ENCODE measurements at places on chromosomes 3 and 15.

GRCh38 chr3:40971191-40972168, 227.8 kb upstream of the CTNNB1 start:
- peak; percentile 52 for DNase-seq

GRCh38 chr15:99993262-99993661, 260.0 kb upstream of the LYSMD4 start:
- DNase-seq = no peak

DNA sequence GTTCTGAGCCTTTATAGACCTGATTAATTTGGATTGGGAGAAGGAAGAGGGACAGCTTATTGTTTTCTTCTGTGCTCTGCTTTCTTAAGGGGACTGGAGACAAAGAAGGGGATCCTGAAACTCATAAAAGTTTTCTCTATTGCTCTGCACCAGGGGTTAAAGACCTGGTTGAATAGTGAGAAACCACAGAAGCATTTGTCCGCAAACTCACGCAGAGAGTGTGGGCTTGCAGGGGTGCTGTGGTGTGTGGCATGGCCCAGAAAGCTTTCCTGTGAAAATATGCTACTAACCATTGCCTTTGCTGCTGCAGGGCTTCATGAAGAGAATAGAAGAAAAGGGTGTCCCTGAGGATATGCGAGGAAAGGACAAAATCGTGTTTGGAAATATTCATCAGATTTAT, 73.1 kb upstream of the UMPS start:
- DNase-seq = no peak

- DNase-seq = no peak
Observed at GRCh38 chr3:71984843-71985613, 200.1 kb upstream of the PROK2 start.

DNA sequence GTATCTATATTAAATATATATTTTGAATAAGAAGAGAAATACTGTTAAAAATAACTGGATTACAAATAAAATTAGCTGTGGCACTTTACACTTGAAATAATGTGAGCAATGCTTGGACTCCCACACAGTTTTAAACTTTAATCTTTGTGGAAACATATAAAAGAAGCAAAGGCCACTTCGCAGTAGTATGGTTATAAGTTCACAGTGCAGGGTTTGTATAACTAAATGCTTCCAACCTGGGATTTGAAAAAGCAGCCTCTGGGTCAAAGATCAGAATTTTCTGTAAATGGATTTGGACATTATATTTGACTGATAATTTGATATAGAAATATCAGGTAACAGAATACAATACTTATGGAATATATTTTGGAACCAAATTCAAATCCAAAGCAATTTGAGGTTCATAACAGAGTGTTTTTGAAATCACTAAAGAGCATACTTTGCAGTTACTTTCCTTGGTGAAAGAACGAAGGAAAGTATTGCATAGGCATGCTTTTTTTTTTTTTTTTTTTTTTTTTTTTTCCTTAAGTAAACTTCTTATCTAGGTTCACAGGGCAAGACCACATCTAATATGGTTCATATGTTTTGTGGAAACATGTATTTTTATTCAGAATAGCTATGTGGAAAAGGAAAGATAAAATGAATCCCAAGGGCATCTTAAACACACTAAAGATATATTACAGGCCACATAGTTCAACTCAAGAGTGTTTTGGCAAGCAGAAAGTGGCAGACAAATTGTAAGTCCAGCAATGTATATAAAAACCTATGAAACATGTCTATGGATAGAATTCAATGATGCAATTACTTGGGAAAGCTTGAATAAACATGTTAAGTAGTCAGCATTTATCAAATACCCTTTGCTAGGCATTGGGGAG, 47.1 kb upstream of the SGO1 start:
- no peak for DNase-seq

- DNase-seq = no peak
Observed at GRCh38 chr15:40554161-40554525, 10.7 kb downstream of the CCDC32 start.

GRCh38 chr15:77516786-77517185, 96.1 kb downstream of the HMG20A start:
- no peak for DNase-seq

- peak; percentile 77 for DNase-seq
Observed at GRCh38 chr3:43326891-43327581, 40.7 kb downstream of the SNRK start.

DNA sequence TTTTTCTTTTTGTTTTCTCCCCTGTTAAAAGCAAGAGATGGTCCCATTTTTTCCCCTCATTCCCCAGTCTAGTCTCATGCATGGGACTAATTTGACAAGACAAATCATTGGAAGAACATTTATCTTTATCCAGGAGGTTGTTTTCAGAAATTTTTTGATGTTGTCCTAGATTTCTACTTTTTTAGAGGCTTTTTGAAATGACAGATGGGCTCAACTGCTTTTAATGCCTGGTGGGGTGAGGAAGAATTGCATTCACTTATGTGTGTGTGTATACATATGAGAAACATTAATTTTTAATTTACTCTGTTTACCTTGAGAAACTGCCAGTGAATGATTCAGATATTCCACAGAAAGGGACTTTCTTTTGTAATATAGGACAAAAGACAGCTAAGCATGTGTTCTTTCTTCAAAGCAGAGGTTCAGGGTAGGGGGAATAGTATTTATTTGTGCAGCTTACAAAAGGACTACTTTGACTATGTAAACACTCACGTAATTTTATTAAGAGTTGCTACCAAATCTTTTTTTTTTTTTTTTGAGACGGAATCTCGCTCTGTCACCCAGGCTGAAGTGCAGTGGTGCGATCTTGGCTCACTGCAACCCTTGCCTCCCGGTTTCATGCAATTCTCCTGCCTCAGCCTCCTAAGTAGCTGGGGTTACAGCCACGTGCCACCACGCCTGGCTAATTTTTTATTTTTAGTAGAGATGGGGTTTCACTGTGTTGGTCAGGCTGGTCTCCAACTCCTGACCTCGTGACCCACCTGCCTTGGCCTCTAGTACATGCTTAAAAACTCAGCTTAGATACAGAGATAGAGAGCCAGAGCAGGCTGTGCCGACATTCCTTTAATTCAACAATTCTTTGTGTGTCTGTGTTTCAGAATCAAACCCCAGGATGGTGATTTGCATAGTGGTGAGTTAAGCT, 130.1 kb upstream of the RARB start:
- no peak for DNase-seq

DNA sequence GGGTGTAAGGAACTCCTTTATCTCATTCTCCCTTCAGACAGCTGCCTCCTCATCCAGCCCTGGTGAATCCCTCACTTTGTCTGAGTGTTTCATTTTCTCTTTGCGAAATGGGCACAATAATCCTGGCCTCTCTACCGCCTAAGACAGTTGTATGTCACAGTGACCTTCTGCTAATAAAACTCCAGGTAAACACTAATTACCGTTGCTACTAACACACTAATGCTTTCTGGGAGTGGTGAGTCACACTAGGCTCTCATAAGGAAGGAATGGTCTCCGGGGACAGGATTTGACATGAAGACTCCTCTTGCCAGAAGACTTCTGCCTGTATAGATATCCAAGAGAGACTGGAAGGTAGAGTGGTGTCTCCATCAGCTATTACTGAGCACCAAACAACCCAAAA, 71.7 kb upstream of the SNRK start:
- no peak for DNase-seq

GRCh38 chr3:71160785-71161546, 422.6 kb downstream of the FOXP1 start:
- DNase-seq = no peak

DNA sequence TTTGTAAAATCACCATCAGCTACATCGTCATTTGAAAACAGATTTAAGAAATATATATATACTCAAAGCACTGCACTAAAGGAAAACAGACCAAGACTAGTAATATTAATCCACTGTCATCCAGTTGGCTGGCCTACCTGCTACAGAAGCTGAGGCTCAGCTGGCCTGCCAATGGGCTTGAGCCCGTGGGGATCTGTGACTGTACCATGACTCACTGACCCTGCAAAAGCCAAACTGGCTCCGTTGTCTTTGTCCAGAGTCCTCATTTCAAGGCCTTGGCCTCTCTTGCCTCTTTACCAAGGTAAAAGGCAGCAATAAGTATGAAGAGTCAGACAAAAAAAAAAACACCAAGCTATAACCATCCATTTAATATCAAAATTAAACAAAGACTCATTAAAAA, 463.5 kb upstream of the RASGRP1 start:
- DNase-seq = no peak

GRCh38 chr3:188590557-188590956, 436.6 kb downstream of the LPP start:
- no peak for DNase-seq

DNA sequence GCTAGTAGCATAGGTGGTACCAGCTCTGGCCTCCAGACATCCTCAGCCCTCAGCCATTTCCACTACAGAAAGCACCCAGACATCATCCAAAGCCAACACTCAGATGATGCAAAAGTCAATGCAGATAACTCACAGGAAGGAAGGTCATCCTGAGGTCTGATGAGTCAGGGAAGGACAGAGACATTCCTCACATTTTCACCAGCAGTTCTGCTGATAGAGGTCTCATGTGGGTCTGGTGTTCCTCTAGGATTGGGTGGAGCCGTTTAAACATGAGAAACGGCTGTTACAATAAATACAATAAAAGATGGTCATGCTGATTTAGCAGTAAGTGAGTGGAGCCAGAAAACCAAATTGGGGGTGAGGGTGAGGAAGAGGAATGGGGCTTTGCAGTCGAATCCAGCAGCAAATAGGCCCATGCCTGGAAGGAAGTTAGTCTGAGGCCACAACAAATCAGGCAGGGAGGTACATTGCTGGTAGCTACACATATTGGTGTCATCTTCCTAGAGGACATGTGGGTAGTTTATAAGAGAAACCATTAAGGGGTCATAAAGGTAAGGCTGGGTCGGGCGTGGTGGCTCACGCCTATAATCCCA, 33.3 kb upstream of the FLNB start:
- DNase-seq = no peak

GRCh38 chr3:73546961-73547360, 77.8 kb downstream of the PDZRN3 start:
- no peak for DNase-seq

- no peak for DNase-seq
Observed at GRCh38 chr15:43985976-43986680, 159.3 kb downstream of the WDR76 start.

DNA sequence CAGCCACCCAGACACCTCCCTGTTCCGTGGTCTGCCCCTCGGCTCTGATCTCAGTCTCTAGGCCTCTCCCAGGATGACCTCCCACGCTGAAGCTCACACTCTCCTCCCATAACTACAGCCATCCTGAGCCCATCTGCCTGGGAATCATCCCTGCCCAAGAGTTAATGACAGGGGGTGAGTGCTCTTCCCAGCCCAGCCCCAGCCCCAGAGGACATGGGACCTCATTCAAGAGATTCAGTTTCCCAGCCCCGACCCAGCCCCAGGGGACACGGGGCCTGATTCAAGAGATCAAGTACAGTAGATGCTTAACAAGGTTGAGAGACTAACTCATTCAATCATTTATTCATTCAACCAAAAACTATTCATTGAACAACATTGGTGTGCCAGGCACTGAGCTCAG, 272.0 kb downstream of the XXYLT1 start:
- no peak for DNase-seq

DNA sequence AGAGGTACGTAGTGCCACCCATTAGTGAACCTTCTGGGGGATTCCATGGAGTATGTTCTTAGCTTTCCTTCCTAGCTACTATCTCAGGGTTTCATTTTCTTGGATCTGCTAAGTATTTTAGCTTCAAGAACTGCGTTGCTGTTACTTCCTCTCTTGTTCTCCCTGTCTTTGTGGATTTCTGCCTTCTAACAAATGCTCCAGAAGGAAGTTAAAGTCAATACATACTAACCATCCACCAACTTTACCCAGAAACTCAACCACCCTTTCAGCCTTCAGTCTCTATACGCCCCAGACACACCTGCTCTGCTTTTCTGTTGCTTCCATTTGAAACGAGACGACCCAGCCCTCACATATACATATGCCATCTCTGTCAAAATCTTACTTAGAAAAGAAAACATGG, 2.4 kb upstream of the KLF13 start:
- no peak for DNase-seq
